ENCODE measurements at places on chromosomes 7 and 10. TPM values are rescaled to one million over a fixed set of nuclear protein-coding genes. Genes with fewer than 3 reads are reported as not detected.

The VPS37D gene
- total RNA-seq = not detected

The ZNF679 gene
- not detected for total RNA-seq

The ABCB4 gene
- total RNA-seq = 0.84 TPM

GRCh38 chr10:76428551-76429367, 997.3 kb downstream of the LRMDA start:
- no peak for DNase-seq

- no peak for DNase-seq
Observed at GRCh38 chr10:24201503-24202180, 7.3 kb upstream of the KIAA1217 start.

GRCh38 chr10:71326464-71326881, 7.4 kb downstream of the SLC29A3 start:
- DNase-seq = no peak

- no peak for DNase-seq
Observed at GRCh38 chr10:81251457-81252115, 623.4 kb upstream of the NRG3 start.

DNA sequence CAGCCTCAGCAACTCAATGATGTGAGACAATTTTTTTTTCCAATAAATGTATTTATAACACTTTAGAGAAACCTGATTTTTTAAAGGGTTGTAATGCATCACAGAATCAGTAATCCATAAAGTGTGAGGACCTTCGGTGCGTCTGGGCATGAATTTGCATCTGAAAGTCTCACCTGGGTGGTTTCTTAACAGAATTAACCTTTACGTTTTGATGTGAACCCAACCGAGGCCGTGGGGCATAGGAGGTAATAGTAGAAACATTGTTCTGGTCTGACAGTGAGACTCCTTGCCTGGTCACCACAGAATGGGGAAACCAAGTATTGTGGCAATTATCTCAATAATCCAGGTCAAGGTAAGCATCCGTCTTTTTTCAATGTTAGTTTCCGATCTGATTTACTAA, 114.6 kb downstream of the PRKCQ start:
- DNase-seq = no peak
